ENCODE measurements at places on chromosomes 13 and 19.

- DNase-seq, result no peak
Observed at GRCh38 chr19:36574741-36575140, 1.6 kb upstream of the ZNF529 start.

DNA sequence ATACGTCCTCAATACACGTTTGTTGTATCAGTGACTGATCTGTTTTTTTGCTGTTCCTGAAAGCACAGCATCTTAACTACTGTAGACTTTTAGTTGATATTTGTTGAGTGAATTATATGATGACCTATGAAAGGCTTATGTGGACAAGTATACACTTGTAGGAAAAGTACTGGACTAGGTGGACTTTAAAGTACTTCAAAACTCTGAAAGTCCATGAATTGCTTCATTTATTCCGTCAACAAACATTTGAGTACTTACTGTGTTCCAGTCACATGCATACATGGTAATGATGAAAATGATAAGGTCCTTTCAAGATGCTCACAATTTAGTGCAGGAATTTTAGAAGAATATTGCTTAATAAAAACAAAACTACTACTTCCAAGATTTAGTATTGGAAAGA, 3.1 kb downstream of the WDFY2 start:
- no peak for DNase-seq

DNA sequence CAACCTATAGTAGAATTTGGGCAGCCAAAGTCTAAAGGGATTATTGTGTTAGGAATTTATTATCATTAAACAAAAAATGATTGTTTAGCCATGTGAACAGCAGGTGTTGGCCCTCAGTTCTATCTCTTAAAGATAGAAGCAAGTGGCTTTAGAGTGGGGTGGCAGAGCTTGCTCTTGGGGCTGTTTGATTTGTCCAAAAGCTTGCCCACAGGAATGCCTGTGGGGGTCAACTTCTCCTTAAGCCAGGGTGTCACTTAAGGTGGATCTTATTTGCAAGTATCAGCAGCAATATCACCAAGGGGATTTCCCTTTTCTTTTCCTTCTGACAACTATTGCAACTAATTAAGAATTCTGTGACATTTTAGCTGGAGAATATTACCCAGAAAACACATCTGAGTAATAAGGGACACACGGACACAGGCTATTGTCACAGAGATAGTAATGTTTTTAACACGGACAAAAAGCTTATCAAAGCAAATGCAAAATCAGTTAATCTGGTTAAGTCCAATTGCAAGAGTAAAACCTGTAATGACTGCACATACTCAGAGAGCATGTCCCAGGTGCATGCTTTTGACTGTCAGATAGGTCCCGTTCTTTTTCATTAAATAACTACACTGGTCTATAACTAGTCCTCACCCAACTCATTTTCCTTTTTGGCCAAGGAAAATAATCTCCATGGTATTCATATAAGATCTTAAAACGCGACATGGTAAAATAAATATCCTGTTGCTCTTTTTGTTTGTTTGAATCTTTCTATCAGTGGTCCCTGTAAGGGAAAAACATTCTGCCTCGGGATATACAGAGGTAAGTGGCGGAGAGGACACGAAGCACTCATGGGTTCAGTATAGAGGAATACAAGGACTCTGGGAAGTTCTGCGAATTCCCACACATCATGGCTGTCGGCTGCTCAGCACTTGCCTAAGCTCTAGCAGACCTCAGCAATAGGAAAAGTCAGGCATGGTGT, 172.1 kb upstream of the RFC3 start:
- DNase-seq, result no peak

DNA sequence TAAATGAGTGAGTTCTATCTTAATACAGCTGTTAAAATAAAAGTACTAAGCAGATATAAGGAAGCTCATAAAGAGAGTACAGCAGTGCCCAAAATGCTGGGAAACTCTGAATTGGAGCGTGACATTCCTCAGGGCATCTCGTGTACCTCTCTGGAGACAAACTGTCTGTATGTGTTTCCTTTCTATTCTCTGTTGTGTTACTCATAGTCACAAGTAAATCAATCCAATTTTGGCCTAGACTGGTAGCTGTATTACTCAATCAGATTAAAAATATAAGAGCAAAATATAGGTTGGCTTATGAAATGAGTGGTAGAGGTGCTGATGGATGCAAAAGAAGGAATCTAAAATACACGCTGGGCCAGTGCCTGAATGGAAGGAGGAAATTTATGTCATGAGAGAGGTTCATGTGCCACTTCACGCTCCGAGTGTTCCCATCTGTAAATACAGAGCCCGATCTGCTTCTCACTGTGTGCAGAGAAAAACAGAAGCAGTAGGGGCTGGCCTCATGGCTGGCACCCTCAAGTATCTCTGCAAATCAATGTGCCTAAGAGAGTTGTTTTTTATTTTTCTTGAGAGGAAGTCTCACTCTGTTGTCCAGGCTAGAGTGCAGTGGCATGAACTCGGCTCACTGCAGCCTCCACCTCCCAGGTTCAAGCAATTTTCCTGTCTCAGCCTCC, 58.7 kb upstream of the RGCC start:
- DNase-seq, result no peak

- DNase-seq, result no peak
Observed at GRCh38 chr19:1865172-1866010, 2.0 kb upstream of the KLF16 start.

DNA sequence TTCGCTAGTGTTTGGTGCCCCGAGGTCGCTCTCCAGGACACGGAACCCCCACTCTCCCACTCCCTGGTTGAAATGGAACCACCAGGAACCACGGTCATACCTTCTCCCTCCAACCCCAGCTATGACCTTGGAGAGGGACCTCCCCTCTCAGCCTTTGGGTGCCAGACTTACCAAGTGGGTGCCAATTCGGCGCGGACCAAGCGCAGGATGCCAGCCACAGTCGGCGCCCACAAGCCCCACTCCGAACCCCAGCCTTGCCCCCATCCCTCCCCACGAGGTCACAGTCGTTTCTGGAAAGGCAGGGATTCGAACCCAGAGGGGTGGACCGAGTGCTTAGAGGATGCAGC, 910 bp downstream of the PDE4C start:
- DNase-seq, result no peak

DNA sequence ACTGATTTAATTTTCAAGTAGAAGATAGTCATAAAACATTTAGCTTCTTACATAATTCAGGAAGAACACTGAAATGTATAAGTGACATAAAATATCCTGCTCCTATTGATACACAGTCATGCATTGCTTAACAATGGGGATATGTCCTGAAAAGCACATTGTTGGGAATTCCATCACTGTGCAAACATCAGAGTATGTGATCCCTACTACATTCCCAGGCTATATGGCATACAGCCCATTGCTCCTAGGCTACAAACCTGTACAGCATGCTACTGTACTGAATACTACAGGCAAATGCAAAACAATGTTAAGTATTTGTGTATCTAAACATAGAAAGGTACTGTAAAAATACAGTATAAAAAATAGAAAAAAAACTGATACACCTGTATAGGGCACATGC, 723.9 kb upstream of the ARGLU1 start:
- no peak for DNase-seq

DNA sequence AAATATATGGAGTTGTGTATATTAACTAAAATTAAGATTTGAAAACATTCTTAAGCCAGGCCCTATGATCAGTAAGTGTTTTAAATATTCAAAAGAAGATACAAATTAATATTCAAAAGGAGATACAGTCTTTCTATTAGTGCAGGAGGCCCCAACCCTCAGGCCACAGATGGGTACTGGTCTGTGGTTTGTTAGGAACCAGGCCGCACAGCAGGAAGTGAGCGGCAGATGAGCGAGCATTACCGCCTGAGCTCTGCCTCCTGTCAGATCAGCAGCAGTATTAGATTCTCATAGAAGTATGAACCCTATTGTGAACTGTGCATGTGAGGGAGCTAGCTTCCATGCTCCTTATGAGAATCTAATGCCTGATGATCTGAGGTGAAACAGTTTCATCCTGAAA, 232.9 kb downstream of the FOXO1 start:
- no peak for DNase-seq

GRCh38 chr19:28170066-28170465, 1042.9 kb downstream of the UQCRFS1 start:
- DNase-seq, result no peak

GRCh38 chr13:33483471-33483870, 197.9 kb upstream of the STARD13 start:
- DNase-seq, result peak; percentile 85

GRCh38 chr19:35140962-35141836, 1.9 kb upstream of the FXYD7 start:
- DNase-seq, result peak; percentile 92

- DNase-seq, result peak; percentile 82
Observed at GRCh38 chr19:12484371-12485051, at the start of gene ZNF709. ZNF709 (minus strand) TSS chr19:12484816; CDS start chr19:12484657, 159 bp downstream.

- DNase-seq, result no peak
Observed at GRCh38 chr13:48593536-48593935, 60.2 kb upstream of the CYSLTR2 start.

- no peak for DNase-seq
Observed at GRCh38 chr13:35770756-35771297, 294.3 kb upstream of the MAB21L1 start.

GRCh38 chr13:90293793-90294361, 1053.6 kb upstream of the MIR17HG start:
- DNase-seq, result no peak

DNA sequence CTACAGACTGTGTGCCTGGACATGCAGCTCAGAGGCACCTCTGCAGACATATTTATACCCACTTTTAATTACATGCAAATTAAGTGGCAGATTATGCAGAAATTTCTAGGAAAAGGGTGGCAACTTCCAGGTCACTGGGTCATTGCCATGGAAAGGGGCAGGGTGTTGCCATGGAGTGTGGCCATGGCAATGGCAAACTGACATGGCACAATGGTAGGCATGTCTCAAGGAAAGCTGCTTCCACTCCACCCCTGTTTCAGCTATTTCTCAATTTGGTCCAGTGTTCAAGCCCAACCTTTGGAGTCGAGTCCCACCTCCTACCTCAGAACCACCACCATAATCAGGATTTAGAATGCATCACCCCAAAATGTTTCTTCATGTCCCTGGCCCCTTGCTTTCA, 170.7 kb upstream of the TSHZ3 start:
- no peak for DNase-seq

DNA sequence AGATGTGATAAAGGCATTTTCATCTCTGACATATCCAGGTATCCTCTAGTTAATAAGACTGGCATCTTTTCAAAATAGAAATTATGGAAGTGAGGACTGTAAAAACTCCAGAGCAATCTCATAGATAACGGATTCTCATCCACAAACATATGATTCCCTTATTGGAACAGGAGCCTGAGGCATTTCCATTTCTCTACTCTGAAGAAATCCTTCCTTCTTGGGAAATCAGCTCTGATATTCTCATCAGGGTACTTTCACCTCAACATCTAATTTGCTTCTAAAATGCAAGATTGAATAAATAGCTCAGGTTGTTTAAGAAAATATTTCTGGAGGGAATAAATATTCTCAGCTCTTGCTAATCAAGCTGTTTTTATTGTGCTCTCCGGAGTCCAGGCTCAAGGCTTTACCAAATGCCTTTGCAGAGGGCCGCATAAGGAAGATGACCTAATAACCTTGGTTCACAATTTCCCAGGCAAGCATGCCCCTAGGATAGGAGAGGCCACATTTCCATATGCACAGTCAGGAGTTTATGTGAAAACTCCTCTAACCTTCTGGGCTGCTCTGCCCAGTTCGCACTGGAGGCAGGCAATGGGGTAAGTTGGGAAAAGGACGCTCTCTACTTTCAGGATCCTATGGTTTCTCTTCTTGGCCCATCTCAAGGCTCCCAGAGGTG, 44.0 kb upstream of the RFC3 start:
- no peak for DNase-seq

DNA sequence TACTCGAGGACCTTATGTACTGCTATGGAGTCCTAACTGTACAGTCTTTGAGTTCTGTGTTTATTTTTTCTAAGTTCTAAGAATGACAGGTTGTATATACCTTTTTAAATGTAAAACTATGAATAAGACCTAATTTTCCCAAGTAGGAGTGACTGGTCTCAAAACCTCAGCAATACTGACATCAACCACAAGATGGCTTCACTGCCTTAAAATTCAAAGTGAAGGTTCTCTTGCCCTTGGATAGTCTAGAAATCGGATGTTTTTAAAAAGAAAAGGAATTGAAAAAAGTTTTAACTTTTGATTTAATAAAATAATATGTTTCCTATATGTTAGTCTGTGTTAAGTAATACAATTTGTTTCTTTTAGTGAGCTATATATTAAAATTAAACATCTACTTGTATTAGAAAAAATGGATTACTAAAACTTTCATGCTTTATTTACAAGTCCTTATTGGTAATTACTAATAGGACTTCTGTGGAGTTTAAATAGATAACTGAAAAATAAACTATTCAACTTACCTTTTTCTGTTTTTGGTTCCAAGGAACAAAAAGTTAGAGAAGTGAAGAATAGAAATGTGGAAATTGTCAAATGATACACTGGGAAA, 52.0 kb downstream of the TDRD3 start:
- DNase-seq, result peak; percentile 50

DNA sequence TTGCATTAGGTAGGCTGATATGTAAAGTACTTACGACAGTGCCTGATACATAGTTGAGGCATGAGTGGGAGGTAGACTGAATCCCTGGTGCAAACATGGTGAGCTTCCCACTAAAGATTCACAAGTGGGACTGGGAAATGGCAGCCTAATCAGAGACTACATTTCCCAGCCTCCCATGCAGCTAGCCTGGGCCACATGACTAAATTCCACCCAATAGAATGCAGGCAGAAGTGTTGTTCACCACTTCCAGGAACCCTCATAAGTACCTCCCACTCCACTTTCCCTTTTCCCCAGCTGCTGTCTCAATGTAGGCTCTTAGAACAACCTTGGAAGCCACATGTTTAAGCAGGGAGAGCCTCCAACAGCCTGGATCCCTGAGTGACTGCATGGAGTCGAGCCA, 104.9 kb downstream of the CACNA1A start:
- peak; percentile 8 for DNase-seq

DNA sequence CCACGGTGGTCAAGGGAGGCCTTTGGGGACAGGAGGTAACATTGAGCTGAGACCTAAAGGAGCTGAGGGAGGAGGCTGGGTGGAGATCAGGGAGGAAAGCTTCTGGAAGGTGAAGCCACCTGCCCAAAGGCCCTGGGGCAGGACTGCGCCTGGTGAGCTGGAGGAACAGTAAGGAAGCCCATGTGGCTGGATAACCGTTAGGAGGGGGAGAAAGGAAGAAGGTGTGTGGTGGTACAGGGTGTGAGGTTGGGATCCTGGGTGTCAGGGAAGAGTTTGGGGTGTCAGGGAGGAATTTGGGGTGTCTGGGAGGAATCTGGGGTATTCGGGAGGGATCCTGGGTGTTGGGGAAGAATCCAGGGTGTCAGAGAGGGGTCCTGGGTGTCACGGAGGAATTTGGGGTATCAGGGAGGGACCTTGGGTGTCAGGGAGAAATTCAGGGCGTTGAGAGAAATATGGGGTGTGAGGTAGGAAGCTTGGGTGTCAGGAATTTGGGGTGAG, 695 bp downstream of the TICAM1 start:
- DNase-seq, result no peak

Measured in fibroblast of skin of scalp (primary cell).